ENCODE measurements at places on chromosomes 11 and 22.

- no peak for DNase-seq
Observed at GRCh38 chr11:134742224-134742612, 330.2 kb upstream of the B3GAT1 start.

DNA sequence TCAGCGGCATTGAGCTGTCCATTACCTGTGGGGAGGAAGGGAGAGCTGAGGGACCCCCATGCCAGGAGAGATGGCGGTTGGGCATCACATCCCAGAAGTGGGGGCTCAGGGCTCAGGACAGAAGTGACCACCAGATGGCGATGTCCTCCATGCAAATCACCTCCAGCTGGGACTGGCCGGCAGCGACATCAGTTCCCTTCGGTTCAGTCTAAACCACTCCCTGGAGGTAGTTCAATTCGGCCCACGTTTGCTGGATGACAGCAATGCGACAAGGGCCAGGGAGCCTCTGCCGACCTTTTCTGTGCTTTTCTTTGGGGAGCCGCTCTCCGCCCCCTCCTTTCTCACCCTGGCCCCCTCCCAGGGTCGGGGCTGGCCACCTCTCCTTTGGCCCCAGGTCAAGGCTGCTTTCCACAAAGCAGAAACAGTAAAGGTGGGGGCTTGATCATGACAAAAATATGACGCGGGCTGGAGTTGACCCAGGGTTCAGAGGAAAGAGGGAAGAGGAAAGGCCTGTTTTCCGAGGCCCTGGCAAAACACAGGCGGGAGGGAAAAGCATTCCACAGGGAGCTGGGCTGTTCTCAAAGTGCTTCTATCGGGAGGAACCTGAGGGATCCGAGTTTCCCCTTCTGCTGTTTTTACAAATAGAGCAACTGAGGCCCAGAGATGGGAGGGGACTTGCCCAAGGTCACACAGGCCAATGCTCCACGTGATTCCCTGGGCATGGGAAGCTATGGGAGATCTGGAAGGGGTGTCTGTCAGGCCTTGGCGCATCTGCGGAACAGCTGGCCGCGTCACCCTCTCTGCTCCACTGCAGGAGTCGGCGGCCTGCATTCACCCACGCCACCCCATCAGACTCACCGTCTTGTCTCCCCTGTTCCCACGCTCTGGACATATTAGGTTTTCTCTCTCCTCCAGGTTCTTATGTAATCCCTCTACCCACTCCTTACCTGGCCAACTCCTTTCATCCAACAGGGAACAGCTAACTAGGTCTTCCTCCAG is 54.7 kb downstream of the FBXO7 start:
- DNase-seq, result peak; percentile 63

GRCh38 chr11:14026961-14027360 is 64.4 kb downstream of the SPON1 start:
- no peak for DNase-seq

GRCh38 chr22:19820880-19821522 is 33.7 kb downstream of the GNB1L start:
- no peak for DNase-seq

DNA sequence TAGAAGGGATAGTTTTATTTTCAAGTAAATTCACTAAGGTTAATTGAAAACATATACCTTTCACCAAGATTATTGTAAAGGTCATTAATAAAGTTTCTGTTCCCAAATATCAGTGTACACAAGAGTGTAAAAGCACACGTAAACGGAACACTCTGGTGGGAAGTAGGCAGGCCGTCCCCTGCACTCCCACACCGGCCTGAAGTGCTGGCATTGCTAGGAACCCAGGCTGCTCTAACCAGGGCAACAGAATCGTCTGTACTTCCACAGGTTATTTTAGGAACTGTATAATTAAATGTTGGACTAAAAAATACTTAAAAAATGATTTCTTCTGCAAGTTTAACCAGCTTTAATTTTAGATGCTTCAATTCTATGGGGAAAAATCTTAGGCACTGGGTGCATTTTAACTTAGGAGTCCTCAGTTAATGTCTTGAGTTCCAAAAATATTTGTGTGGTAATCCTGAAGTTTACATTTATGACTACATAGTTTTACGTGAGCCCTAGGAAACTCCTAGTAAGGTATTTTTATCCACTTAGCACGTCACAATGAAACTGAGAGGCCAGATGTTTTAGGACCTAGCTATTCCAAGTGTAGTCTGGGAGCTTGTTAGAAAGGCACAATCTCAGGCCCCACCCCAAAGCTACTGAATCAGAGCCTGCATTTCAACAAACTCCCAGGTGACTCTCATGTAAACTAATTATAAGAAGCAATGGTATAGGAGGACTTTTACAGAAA is 31.2 kb downstream of the KMT5B start:
- DNase-seq, result no peak

DNA sequence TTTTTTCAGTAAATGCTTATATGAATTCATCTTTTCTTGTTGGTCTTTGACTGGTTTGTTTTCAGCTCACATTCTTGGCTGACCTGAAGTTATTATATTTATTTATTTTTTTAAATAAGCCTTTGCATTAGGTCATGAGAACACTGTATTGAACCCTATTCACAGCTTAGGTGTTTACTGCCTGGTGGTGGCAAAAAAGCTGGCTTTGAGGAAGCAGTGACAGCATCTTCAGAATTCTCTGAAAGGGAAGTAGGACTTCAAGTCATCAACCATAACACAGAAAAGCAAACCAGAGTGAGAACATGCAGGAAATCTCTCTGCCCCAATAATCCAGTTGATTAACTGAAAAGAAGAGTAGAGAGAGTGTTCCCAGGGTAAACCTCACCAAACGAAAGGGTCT is 30.3 kb upstream of the MMP13 start:
- DNase-seq, result no peak

GRCh38 chr22:29328055-29328454 is 12.6 kb upstream of the RASL10A start:
- DNase-seq, result no peak

Measured in CD4-positive, alpha-beta T cell treated with Interleukin-1 beta for 1 hour (primary cell).